ENCODE measurements at places on chromosomes 7 and 10.

DNA sequence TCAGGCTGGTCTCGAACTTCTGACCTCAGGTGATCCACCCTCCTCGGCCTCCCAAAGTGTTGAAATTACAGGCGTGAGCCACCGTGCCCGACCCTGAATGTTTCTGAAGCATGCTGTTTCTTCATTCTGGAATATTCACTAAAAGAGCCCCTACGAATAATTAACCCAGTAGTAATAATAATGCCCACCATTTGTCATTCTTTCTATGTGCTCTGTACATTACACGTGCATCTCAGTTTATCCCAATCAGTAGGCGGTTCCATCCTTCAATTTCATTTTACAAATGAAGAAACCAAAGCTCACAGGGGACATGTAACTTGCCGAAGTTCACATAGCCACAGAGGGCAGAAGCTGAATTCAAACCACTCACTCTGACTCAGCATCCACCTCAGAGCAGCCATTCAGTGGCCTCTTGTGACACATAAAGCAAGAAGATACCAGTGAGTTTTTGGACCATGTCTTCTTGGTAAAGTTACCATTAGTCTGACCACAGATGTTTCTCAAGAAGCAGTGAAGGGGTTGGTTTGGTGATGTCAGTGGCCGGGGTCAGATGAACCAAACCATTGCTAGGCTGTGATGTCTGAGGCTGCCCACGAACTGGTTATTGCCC lies 71.9 kb upstream of the DUSP5 start:
- DNase-seq = peak; percentile 75

GRCh38 chr7:5526100-5526905 lies 102.7 kb upstream of the TNRC18 start:
- DNase-seq = peak; percentile 43

- peak; percentile 16 for DNase-seq
Measured at GRCh38 chr7:45061806-45062425, 26.9 kb downstream of the NACAD start.

GRCh38 chr10:74585231-74586087 lies 240.9 kb upstream of the KAT6B start:
- DNase-seq = peak; percentile 31

GRCh38 chr7:130350945-130351790 lies 6.6 kb downstream of the CPA5 start:
- peak; percentile 76 for DNase-seq

- DNase-seq = peak; percentile 48
Measured at GRCh38 chr7:22728401-22729029, 1.5 kb downstream of the IL6 start.

GRCh38 chr10:7766241-7766640 lies 21.6 kb downstream of the KIN start:
- no peak for DNase-seq

DNA sequence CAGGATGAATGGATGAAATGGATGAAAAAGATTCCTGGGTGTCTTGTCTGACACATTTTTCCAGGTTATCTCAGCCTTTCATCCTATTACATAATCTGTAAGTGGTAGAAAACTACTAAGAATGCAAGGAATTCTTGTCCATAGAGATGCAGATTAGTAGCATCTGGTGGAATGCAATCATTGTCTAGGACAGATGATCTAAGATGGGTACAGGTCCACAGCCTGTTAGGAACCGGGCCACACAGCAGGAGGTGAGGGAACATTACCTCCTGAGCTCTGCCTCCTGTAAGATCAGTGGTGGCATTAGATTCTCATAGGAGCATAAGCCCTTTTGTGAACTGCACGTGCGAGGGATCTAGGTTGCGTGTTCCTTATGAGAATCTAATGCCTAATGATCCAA lies 225.0 kb downstream of the CALN1 start:
- no peak for DNase-seq

- DNase-seq = no peak
Measured at GRCh38 chr10:119284679-119285096, 77.3 kb downstream of the GRK5 start.

DNA sequence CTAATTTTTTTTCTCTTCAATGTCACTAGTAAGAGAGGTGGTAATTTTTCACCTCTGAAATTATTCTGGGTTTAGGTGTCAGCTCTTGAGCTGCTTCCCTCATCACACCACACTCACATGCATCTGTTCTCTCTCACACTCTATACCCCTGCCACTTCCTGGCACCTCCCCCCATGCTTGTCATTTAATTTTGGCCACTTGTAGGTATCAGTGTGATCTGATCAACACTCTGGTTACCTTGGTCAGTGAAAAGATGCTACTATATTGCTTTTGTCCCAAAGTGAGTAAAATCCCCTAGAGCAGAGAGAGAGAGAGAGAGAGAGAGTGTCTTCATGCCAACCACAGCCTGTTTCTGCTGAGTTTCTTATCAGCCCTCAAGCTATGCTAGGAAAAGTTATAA lies 42.5 kb downstream of the STK17A start:
- DNase-seq = no peak

DNA sequence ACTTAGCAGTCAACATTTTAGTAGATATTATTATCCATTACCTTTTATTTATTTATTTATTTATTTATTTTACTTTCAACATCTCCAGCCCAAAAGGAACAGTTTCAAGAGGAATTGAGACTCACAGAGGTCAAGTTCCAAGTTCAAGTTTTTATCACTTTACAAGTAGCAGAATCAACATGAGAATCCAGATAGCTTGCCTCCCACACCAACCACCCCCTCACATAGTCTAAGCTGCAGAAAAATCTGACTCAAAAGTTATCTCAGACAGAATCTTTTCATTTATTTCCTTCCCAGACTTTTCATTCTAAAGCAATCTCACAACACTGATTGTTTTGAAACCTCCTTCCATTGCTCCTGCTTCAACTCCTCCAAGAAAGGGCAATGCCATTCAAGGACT lies 129.6 kb downstream of the GRM3 start:
- no peak for DNase-seq

- DNase-seq = no peak
Measured at GRCh38 chr10:96268341-96268909, 2.9 kb downstream of the BLNK start.

- peak; percentile 18 for DNase-seq
Measured at GRCh38 chr7:92737706-92738105, 98.7 kb downstream of the CDK6 start.

- no peak for DNase-seq
Measured at GRCh38 chr10:81575036-81575435, 300.0 kb upstream of the NRG3 start.

DNA sequence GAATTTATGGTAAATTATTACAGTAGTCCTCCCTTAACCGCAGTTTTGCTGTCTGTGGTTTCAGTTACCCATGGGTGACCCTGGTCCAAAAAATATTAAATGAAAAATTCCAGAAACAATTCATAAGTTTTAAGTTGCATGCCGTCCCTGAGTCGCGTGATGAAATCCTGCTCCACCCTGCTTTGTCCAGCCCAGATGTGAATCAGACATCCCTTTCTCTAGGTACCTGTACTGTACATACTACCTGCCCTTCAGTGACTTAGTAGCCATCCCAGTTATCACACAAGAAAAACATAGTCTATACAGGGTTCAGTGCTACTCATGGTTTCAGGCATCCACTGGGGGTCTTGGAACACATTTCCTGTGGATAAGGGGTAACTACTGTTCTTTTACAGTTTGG lies 20.5 kb upstream of the RHEB start:
- no peak for DNase-seq

DNA sequence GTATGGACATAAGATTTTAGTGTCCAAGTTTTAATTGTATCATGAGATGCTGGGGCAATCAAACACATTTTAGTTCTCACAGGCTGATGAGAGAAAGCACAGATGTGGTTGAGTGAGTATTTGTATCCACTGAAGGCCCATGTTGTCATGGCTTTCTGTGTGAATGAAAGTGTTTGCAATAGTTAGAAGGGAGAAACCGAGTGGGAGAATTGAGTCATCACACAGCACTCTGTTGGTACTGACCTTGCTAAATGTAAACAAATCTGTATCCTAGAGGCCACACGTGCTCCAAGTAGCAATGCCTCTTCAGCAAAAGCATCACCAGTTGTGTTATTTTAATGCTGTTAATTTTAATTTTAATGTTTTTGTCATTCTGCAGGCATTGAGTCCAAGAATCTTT lies 121.2 kb downstream of the EMX2 start:
- DNase-seq = peak; percentile 84

- DNase-seq = no peak
Measured at GRCh38 chr10:63751836-63752235, 230.6 kb downstream of the REEP3 start.
